Epithelial cell of alveolus of lung (primary cell): ENCODE measurements at places on chromosomes 11 and 22. TPM values are rescaled to one million over a fixed set of nuclear protein-coding genes. Genes with fewer than 3 reads are reported as not detected.

Gene DCDC1
- 0.08 TPM in 1 of 2 replicates, not detected in the other for total RNA-seq

Gene POU2AF3
- total RNA-seq, result 0.26 TPM in 1 of 2 replicates, not detected in the other

Gene SMIM35
- total RNA-seq, result not detected in 2 replicates

Gene TSGA10IP
- not detected in 2 replicates for total RNA-seq

Gene SCT
- not detected in 2 replicates for total RNA-seq

Gene ABCC8
- total RNA-seq, result not detected in 2 replicates
